ENCODE measurements at places on chromosomes 5 and 9.

DNA sequence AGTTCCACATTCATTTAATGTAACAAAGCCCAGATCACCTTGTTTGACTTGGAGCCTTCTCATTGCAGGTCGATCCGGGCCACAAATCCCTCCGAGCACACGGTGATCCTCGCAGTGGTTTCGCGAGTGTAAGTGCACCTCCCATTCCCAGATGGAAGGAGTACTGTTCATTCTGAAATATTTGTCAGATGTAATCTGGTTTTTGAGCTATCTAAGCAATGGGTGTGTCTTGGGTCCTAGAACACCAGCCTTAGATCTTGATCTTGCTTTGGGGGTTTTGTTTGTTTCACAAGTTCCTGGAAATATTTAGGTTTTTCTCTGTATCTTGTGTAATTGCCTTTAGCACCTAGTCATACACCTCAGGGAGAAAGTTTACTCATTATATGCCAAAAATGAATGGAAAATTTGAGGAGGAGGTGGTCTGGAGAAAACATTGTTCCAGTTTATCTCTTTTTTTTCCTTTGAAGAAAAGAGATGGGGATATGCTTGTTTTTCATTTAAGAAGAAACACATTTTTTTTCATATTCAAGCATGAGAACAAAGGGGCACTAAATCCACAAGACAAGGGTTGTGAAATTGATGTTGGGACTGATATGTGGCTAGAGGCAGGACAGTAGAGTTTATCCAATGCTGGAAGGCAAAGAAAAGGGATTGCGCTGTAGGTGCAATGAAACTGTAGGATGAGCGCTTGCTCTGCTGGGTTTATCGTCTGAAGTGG, 118.6 kb downstream of the PDE8B start:
- DNase-seq: no peak

- no peak for DNase-seq
Observed at GRCh38 chr5:40416098-40416497, 263.6 kb upstream of the PTGER4 start.

DNA sequence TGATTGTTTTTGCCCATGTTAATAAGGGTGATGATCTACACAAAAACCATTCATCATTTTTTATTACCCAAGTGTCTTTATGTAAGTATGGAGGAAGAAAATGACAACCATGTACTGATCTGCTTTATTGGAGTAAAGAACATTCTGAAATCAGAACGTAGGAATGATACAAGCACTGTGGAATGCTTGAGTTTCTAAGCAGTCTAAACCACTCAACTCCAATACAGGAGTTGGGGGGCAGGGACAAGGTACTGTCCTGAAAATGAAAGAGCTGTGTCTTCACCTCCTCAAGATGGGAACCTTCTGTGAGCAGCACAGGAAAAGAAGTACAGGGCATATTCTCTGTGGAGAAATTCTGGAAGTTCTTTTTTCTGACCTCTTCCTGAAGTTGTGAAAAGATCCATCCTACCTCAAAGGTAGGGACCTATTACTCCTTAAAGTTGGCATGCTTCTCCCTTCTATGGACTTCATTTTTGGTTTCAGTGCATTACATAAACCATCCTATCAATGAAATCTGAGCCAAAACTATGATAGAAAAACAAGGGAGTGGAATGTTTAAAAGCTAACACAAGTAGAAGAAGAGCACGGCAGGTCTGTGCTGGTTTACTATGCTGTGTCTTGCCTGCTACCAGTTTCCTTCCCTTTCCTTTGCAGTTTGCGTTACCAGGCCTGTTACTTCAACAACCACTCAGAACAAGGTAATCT, 202.6 kb downstream of the SEMA5A start:
- DNase-seq: no peak

GRCh38 chr5:1736889-1737711, 62.5 kb downstream of the MRPL36 start:
- DNase-seq: no peak

DNA sequence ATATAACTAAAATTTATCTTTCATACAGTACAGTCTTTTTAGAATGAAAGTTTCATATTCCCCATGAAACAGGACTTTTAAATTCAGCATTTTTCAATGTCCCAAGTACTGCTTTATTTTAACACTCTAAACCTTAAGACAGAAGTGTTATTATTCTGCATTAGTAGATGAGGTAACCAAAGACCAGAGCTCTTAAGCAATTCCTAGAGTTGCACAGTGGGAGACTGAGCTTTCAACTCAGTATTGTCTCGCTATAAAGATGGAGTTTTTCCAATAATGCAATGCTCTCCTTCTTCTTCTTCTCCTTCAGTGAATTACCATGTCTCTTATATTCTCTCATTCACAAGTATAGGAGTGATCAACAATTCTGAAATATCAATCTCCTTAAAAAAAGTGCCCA, 479.7 kb downstream of the CETN3 start:
- DNase-seq: no peak

Data from AG08396 (cell line).